GM19239 (cell line): ENCODE measurements at places on chromosomes 12 and 14.

- DNase-seq: no peak
These were observed 6.7 kb downstream of the TESPA1 start for GRCh38 chr12:54977857-54978256.

DNA sequence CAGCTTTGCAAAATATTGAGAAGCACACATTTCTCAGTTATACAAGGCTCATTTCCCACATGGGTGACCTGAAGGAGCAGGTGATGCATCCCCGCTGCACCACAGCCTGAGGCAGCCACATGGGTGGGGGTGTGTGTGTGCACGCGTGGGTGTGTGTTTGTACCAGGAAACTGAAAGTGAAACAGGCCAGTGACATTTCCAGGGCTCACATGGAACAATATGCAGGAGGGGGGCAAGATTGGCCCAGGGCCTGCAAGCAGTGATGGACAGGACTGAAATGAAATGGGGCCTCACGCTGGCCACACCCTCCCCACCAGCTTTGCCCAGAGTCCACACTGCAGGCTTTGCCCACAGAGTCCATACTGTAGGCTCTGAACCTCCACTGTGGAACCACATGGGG lies 154.2 kb upstream of the PARP11 start:
- no peak for DNase-seq

DNA sequence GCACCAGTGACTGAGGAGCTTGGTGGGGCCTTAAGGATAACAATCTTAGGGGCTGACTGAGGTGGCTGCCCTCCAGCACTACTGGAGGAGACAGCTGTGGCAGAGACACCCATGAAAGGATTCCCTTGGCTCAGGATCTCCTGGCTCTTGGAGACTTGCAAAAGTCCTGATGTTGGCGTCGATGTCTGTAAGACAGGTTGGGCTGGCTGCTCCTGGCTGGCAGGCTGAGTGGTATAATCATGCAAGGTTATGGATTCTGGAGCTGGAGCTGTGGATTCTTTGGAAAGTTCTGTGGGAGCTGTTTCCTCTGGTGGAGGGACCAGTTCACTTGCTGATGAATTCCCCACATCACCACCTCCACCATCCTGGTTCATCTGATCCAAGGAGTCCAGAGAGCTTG lies 24.8 kb downstream of the CHD8 start:
- no peak for DNase-seq

DNA sequence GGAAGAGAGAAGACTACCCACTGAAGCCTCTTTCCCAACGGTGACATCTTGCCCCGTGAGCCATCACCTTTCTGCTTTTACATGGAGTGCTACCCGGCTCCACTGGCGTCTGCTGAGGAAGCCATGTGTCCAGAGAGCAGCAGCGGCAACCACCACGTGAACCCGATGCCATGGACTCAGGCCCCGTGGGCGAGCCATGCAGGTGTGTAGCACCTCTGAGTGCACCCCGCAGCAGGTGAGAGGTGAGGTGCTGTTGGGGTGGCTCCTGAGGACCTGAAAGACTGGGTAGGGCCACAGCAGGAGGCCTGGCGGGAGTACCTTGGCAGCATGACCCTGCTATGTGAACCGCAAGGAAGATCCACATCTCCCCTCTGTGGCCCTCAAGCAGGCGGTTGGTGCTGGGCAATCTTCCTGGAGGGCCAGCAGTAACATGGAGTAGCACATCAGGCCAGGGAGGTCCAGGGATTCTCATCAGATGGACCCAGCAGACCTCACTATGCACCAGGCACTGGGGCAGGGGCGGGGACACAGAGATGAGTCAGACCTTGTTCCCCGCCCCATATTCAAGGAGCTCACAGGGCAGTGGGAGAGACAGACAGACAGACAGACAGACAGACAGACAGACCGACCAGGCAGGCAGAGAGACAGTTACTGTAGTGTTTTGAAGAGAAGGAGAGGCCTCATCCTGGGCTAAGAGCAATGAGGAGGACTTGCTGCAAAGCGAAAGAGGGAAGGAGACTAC lies 129.6 kb downstream of the PAPOLA start:
- no peak for DNase-seq

- DNase-seq: no peak
These were observed 16.3 kb downstream of the ATP5MC2 start for GRCh38 chr12:53659571-53659981.
